ENCODE measurements at places on chromosomes 11 and 22.

DNA sequence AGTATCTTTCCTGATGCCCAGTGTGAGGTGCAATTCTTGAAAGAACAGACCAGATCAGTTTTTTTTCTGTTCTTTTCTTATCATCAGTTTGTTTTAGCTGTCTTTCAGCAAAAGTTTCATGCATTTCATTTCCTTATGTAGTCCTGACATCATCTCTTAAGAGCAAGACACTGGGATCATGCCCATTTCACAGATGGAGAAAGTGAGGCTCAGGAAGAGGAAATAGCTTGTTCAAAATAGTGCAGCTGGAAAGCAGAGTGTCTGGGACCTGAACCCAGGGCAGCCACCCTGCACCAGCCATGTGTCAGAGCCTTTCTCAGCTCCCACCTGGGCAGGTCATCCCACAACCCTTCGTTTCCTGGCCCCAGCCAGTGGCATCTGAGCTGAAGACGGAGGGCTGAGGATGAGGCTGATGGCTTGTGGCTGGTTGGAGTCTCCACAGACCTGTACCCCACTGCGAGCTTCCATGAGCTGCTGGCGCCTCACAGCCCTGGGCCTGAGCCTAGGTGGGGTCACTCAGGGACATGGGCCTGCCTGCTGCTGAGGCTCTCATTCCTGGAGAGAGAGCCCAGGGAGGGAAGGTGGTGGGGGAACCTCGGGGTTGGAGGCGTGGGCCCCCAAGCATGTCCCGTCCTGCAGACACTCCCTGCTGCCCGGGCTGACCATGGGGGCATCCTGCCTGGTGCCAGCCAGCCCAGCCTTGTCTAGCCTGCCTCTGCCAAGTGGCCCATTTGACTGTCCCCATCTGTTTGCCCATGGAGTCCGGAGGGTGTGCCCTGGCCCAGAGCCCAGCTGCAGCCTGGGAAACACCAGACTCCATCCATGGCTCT is 61.8 kb downstream of the SMIM38 start:
- no peak for DNase-seq

DNA sequence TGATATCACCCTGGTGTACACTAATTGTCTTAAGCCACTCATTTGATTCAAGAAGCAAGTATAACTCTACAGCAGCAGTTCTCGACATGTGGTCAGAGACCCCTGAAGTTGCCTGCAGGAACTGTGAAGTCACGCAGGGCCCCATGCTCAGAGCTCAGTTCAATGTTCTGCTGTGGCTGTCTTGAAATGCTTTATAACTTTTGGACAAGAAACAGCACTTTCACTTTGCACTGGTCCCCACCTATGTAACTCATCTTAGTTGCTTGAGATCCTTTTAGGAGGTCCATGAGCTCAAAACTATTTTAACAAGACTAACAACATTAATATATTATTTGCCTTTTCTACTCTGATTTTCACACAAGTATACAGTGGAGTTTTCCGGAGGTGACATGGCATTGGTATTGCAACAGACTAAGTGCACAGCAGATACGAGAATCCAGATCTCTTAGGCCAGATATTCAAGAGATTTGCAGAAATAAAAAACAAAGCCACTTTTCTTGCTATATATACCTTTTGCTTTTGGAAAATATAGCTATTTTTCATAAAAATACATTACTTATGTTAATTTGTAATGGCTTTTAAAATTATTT is 64.8 kb downstream of the PRR5L start:
- DNase-seq = no peak

GRCh38 chr11:6541356-6541755 is 44.3 kb downstream of the DNHD1 start:
- no peak for DNase-seq

- DNase-seq = no peak
Measured at GRCh38 chr11:10323793-10324170, 18.9 kb downstream of the ADM start.

GRCh38 chr22:36303874-36304273 is 50.9 kb downstream of the APOL1 start:
- DNase-seq = no peak

DNA sequence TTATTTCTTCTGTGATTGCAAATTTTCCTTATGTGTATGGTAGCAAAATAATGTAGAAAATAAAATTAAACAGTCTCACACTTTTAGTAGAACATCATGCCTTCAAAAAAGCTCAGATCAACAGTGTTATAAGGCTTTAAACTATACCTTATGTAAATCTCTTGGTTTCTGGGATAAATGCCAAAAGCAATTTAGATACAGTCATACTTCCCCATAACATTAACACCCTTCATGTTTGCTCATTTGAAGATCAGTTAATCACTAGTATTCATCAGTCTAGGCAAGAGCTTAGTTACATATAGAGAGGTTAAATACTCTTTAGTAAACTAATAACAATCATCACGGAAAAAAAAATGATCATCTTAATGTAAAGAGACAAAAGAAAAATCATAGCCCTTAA is 421.8 kb upstream of the ANO3 start:
- DNase-seq = no peak

DNA sequence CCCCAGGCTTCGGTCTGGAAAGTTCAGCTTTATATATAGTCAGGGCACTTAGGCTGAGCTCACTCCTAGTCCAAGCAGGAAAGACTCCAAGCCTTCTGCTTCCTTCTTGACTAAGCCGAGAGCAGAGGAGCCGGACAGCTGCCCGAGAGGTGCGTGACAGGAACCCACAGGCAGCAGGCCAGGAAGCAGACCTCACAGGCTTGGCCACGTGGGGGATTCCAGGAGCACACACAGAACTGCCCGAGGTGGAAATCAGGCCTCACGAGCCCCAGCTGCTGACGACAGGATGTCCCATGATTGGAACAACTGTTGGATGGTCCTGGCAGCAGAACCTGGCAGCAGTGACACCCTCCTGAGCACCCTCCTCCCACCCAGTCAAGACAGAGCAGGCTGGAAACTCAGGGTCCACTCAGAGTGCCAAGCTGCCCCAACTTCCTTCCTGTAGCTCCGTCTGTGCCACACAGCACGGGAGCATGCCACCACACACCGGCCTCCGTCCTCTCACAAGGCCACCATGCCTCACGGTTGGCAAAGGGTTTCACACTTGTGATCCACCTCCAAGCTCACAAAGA is 5.4 kb downstream of the PLA2G6 start:
- DNase-seq = peak; percentile 99

- DNase-seq = no peak
Measured at GRCh38 chr11:57543593-57543992, 6.2 kb downstream of the SMTNL1 start.

DNA sequence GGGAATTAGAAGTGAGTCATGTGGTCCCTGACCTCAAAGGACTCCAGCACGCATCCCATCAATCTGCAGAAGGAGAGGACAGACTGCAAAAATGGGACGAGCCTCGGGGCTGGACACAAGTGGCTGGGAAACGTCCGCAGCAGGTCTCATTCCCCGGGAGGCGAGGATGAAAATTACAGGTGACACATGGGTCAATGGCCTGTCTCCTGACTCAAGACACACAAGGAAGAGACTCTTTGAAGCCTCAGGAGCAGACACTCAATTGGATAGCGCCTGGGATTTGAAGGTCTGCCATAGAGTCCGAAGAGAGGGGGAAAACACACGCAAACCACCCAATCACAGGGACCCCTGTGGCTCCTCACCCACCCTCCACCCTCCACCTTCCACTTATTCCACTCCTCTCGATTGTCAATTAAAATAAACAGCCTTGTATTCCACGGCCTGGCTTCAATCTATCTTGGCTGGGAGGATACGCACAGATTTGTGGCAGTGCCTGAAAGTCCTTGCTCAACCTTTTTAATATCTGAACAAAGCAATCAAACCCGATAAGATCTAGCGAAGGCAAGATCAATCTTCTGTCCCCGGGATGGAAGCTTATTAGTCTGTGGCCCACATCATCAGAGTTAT is 101.8 kb upstream of the CADM1 start:
- DNase-seq = no peak

DNA sequence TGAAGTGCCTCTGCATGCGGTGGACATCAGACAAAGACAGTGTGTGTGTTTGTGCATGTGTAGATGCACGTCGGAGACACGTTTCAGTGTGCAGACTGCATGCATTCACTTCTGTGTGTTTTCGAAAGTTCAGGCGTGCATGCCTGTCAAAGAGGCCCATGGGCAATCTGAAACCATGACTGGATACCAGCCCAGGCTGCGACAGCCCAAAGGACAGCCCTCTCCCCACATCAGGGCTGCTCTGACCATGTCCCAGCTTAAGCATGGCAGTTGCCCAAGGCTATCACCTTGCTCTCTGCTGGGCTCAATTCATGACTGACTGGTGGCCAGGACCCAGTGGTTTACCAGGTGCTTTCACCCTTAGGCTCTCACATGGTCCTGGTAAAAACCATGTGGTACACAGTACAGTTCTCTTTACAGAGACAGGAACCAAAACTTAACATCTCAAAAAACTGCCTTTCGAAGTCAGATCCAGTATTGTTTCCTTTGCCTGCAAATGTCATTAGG is 423.7 kb upstream of the CADM1 start:
- no peak for DNase-seq

- DNase-seq = peak; percentile 26
Measured at GRCh38 chr11:78594814-78595213, 20.1 kb upstream of the NARS2 start.

- DNase-seq = peak; percentile 70
Measured at GRCh38 chr11:63670433-63671321, 499 bp downstream of the ATL3 start.

GRCh38 chr11:88167853-88168252 is 7.4 kb downstream of the RAB38 start:
- DNase-seq = no peak

DNA sequence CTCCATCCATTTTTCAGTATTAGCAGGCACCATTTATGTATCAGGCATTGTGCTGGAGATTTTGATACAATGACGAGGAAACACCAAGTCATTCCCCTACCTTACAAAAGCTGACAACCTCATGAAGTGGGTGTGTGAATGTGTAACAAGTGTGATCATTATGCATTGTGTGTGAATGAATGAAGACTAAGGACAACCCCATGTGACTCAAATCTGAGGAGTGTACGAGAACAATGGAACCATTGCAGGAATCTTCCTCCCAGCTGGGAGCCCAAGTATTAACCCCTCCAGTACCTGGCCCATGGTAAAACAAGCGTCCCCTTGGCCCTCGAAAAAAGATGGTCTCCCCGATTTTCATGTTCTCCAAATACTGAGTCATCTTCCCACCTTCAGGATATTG is 4.4 kb downstream of the CYB5R2 start:
- DNase-seq = peak; percentile 98

GRCh38 chr11:57057561-57057960 is 68.8 kb downstream of the OR5AK2 start:
- no peak for DNase-seq

DNA sequence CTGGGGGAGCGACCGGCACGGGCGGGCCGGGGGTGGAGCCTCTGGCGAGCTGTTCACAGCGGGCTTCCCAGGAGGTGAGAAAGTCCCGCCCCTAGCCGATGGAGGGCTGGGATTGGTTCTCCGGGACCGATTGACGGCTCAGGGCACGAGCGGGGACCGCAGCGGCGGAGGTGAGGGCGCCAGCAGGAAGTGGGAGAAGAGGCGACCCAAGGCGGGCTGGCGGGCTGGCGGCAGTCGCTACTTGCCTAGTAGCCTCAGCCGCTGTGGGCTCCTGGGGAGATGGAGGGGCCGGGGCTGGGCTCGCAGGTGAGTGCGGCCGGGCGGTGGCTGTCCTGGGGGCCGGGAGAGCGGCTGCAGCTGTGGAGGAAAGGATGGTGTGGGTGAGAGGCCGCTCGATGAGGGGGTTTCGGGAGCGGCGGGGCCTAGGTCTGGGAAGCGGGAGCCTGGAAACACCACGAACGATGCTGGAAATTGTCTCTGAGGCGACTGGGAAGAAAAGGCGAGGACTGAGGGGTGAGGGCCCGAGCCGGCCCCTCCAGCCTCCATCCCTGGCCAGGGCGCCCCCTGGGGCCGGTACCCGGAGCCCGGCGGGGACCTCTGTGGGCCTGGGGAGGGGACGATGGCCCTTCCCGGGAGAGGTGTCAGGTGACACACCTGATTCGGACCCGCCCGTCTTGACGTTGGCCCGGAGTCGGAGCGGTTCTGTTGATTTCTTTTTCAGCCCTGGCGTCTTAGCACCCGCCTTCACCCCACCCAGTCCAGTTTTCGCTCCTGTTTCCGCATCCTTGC is at the start of gene ZDHHC13:
Gene ZDHHC13 (plus strand): TSS at position 198 of the 789 bp plus-strand sequence. CDS start 82 bp downstream, at position 280.
- DNase-seq = peak; percentile 89

DNA sequence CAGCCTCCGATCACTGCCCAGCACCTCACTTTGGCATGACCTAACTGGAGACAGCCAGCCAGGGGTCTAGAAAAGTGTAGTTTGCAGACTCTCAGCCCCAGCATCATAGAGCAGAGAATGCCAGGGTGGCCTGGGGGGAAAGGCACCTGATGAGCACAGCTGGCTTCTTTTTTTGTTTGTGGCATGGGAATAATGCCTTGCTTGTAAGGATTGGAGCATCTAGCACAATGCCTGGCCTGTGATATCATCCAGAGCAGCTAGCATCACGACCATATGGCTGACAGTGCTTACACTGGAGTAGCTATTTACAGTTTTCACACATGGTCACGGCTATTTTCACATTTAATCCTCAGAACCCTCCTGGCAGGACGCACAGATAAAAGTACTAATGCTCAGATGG is 594.8 kb upstream of the B3GAT1 start:
- DNase-seq = peak; percentile 80

GRCh38 chr22:42039271-42039670 is 31.3 kb downstream of the NAGA start:
- DNase-seq = no peak

DNA sequence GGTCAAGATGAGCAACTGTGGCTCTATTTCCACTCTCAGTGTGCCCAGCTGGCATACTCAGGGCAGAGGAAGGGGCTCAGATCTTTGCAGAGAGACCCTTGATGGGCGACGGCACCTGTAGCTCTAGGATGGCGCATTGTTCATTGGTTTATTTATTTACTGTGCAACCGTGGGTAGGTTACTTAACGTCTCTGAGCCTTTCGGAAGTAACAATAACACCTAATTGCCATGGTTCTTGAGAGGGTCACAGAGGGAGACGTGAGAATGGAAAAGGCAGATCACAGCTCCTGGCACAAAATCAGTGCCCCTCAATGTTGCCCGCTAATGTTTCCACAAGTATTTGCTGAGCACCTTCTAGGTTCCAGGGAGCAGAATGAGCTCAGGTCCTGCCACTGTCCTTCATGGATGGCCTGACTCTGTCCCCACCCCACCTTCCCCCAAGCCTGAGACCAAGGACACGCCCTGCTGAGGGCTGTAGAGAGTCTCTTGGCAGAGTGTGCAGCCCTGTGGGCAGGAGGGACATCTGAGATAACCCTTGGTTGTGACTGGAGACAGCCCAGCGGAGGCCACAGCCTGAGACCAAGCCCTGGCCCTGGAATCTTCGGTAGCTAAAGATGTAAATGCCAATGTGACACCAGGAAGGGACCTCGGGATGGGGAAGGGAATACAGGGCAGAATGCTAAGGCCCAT is 780 bp upstream of the ALDH3B2 start:
- no peak for DNase-seq

DNA sequence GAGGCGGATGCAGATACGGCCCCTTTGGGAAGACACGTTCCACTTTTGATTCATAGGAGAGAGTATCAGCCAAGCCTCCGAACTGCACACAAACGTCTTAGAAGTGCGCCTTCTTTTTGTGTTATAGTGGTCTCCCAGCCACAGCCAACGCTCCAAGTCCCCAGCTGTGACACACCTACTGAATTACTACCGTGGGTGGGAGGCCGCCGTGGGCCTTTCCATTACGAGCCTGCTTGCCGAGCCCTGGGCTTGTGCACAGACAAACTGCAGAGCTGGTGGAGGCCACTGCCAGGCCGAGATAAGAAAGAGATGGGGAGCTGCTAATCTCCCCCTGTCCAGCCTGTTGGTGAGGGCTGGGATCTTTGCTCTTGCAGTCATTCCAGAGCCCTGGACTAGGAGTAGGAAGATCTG is 761 bp downstream of the HMBS start:
- DNase-seq = no peak

All from SK-MEL-5 (cell line).